ENCODE measurements at places on chromosomes 7 and 10.

DNA sequence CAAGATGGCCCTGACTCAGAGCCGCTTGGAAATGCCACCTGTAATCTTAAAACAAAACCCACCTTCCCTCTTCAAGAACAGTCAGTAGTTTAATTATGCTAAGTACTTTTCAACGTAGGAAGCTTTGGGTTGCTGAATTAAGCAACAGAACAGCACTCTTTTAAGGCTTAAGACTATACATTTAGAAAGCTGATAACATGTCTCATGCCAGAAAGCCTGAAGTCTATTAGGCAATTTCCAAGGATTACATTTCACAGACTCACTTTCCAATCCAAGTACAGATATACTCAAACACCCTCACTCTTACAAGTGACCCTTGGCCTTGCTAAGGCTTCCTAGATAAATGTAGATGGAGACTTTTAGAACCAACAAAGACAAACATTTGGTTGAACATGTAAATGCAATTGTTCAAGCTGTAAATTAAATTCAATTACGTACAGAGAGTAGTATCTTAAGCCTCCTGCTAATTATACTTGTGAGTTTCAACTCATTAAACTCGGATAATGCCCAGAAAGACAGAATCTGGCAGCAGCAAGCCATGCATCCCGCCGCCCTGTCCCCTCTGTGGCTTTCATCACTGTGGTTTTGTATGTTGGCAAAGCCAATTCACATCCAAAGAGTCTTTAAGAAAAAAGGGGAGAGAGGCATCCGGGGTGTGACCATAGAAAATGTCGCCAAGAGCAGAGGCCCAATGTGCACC is 283.1 kb upstream of the NRP1 start:
- DNase-seq: no peak
- H3K4me3 ChIP-seq: no peak overlapping the region
- H3K36me3 ChIP-seq: no peaks in the 10 kb centered on the region
- no peak overlapping the region for H3K27ac ChIP-seq
- H3K27me3 ChIP-seq: no peaks in the 10 kb centered on the region
- no peaks in the 10 kb centered on the region for H3K4me1 ChIP-seq

- peaks cover 13% of the 10 kb centered on the region for H3K27me3 ChIP-seq
- H3K36me3 ChIP-seq: no peaks in the 10 kb centered on the region
- H3K4me3 ChIP-seq: no peak overlapping the region
- DNase-seq: no peak
Measured at GRCh38 chr10:89679986-89680385, 21.4 kb upstream of the KIF20B start.

- peaks cover 2% of the 10 kb centered on the region for H3K27me3 ChIP-seq
- peaks cover 12% of the 10 kb centered on the region for H3K4me1 ChIP-seq
- H3K27ac ChIP-seq: no peak overlapping the region
- peaks cover 20% of the 10 kb centered on the region for H3K36me3 ChIP-seq
- H3K4me3 ChIP-seq: no peak overlapping the region
Measured at GRCh38 chr10:114291516-114291915, 52.5 kb downstream of the VWA2 start.

GRCh38 chr7:151246102-151246850 is 2.2 kb downstream of the SMARCD3 start:
- H3K36me3 ChIP-seq: no peaks in the 10 kb centered on the region
- DNase-seq: no peak
- no peak overlapping the region for H3K4me3 ChIP-seq
- H3K4me1 ChIP-seq: peaks cover 46% of the 10 kb centered on the region

DNA sequence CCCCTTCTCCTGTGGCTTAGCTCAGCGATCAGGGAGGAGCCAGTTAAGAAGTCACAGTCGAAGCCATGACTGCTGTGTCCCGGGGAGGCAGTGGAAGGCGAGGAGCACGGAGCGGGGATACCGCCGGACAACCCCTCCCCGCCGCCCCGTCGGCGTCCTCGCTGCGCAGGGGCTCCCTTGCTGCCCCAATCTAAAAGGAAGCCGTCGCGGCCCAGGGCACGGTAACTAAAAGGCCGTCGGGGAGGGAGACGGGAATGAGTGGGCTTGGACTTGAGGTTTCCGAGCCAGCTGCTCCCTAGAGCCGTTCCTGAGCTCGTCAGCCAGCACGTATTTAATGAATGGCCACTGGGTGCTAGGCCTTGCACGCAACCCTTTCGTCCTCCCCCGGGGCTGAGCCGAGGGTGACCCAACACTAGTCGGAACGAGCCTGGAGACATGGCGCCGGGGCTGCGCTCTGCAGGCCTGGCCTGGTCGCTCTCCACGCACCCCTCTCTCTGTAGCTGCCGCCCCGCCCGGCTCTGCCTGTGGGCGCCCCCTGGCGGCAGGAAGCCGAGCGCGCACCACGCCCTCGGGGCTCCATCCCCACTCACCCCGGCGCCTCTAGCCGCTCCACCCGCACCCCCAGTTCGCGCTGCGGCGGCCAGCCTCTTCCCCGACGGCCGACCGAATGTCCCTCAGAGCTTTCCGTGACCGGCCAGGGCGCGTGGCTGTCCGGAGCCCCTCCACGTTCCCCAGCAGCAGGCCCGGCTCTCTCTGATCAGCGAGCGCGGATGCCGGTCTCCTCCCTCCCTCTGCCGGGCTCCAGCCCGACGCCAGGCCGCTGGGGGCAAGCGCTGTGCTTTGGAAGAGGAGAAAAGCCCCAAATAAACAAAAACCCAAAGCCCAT is 29.3 kb upstream of the KCNK18 start:
- peaks cover 3% of the 10 kb centered on the region for H3K36me3 ChIP-seq
- peak; percentile 61 for DNase-seq
- H3K27me3 ChIP-seq: peaks cover 69% of the 10 kb centered on the region
- H3K27ac ChIP-seq: no peak overlapping the region
- H3K4me1 ChIP-seq: peaks cover 10% of the 10 kb centered on the region

GRCh38 chr10:13328613-13329012 is 19.5 kb downstream of the SEPHS1 start:
- no peak overlapping the region for H3K27ac ChIP-seq
- H3K36me3 ChIP-seq: peaks cover 73% of the 10 kb centered on the region
- no peak for DNase-seq
- H3K27me3 ChIP-seq: no peaks in the 10 kb centered on the region
- H3K4me1 ChIP-seq: no peaks in the 10 kb centered on the region
- no peak overlapping the region for H3K4me3 ChIP-seq

DNA sequence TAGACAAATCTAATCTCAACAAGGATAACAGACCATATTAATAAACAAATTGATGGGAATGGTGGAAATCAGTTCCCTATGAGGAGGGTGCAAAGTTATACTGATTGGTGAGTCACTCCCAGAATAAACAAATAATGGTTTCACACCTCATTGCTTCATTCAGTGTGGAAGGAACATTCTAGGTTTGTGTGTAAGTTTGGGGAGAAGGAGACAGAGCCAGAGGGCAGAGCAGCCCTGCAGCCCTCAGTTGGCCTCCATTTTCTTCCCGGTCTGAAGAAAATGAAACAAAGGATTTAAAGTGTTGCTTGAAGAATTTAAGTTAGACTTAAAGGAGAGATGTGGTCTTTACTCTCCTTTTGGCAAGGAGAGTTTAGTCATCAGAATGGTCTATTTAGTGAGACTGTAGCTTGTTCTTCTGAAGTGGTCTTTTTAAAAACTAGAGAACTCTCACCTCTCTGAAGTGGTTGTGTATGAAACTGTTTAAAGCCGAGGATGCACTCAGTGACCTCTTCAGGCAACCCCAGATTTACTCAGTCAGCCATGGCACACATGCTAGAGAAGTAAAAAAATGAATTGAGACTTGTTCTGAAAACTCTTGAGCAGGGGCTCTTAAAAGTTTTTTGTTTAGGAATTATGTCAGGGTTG is 27.2 kb downstream of the IKZF1 start:
- peaks cover 63% of the 10 kb centered on the region for H3K36me3 ChIP-seq
- no peaks in the 10 kb centered on the region for H3K27me3 ChIP-seq
- peak; percentile 73 for DNase-seq
- peaks cover 21% of the 10 kb centered on the region for H3K4me1 ChIP-seq
- no peak overlapping the region for H3K4me3 ChIP-seq

DNA sequence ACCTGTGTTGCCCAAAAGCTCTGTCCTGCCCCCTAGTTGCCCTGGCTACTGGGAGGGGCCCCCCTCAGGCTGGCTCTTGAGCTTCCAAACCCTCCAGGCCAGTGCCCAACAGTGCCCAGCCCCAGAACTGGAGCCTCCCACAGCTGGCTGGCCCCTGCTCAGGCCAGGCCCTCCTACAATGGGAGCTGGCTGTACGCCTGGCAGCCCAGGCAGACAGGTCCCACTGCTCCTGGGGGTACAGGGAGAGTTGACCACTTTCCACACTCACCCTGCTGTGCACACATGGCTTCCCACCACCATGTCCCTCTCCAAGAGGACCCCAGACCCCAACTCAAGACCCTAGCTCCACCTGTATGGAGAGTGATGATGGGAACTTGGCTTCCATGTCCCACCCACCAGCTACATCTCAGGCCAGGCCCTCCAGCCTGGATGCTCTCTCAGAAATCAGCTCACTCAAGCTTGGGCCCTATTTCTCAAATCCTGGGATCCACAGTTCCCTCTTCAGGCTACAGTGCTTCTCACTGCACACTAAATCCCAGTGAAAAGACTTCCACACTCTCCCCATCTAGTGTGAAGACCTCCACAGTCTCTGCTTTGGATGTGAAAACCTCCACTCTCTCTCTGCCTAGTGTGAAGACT is 92.6 kb downstream of the OAT start:
- no peak overlapping the region for H3K4me3 ChIP-seq
- no peaks in the 10 kb centered on the region for H3K36me3 ChIP-seq
- peaks cover 6% of the 10 kb centered on the region for H3K27me3 ChIP-seq
- no peaks in the 10 kb centered on the region for H3K4me1 ChIP-seq

DNA sequence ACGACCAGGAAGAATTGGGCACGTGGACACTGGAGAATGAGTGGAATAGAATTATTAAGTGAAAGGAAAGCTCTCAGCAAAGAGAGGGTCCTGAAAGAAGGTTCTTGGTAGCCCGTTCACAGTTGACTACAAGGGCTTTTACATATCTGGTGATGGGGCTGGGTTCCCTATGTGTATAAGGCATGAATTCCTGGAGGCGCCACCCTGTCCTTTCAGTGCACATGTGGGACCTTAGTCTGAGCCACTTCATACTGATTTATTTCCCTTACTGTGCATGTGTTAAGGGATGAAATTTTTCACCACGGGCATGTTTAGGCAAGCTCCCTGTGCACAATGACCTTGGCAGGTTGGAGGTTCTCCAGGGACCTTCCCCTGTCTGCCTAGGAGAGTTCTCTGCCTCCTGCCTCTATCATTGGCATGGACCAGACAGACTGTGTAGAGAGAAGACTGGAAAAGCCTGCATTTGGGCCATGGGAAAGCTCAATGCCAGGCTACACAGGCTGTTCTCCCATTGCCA is 145.9 kb upstream of the ITGB1 start:
- H3K4me1 ChIP-seq: peaks cover 14% of the 10 kb centered on the region
- H3K27ac ChIP-seq: no peak overlapping the region

DNA sequence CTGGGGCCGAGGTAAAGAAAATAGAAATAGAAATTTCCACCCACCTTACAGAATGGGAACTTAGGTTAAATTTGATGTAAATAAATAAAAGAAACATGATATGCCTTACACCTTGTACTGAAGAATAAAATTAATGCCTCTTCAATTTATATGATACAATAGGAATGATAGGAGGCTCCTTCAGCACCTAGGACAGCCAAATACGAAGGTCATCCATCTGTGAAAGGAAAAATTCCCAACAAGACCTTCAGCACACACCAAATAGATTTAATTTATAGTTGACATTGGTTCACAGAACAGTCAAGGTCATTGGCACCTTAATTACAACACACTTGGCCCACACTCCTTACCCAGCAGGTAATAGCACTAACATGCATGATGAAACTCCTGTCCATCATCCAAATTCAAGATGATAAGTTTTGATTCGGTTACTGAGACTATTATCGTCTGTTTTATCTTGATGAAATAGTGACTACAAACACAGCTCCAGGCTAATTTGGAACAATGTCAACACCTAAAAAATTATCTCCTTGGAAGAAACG is 250.9 kb downstream of the SNX13 start:
- no peaks in the 10 kb centered on the region for H3K27me3 ChIP-seq
- DNase-seq: no peak

GRCh38 chr10:89693176-89693575 is 8.2 kb upstream of the KIF20B start:
- no peak overlapping the region for H3K27ac ChIP-seq
- no peak for DNase-seq
- H3K36me3 ChIP-seq: no peaks in the 10 kb centered on the region
- H3K4me3 ChIP-seq: no peak overlapping the region
- no peaks in the 10 kb centered on the region for H3K27me3 ChIP-seq
- no peaks in the 10 kb centered on the region for H3K4me1 ChIP-seq

- no peak for DNase-seq
- peaks cover 9% of the 10 kb centered on the region for H3K27me3 ChIP-seq
- H3K4me1 ChIP-seq: peaks cover 24% of the 10 kb centered on the region
- no peak overlapping the region for H3K4me3 ChIP-seq
- peak overlapping the region; percentile 36 for H3K27ac ChIP-seq
- peaks cover 4% of the 10 kb centered on the region for H3K36me3 ChIP-seq
Measured at GRCh38 chr10:43355749-43356371, 15.6 kb upstream of the FXYD4 start.

DNA sequence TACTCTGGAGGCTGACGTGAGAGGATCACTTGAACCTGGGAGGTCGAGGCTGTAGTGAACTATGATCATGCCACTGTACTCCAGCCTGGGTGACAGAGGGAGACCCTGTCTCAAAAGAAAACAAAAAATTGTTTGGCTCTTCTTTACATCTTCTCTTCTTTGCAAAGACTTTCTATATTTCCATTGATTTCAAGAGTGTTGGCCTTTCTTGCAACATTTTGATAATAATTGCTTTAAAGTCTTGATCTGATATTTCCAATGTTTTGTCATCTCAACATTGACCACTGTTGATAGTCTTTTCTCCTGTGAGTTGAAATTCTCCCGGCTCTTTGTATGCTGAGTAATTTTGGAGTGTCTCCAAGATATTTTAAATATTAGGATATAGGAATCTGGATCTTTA is 17.8 kb upstream of the CLDN4 start:
- H3K27ac ChIP-seq: no peak overlapping the region
- H3K4me3 ChIP-seq: no peak overlapping the region
- no peaks in the 10 kb centered on the region for H3K4me1 ChIP-seq
- no peaks in the 10 kb centered on the region for H3K27me3 ChIP-seq
- no peaks in the 10 kb centered on the region for H3K36me3 ChIP-seq
- no peak for DNase-seq

GRCh38 chr7:112495810-112496462 is 15.1 kb downstream of the LSMEM1 start:
- H3K36me3 ChIP-seq: no peaks in the 10 kb centered on the region
- H3K4me1 ChIP-seq: no peaks in the 10 kb centered on the region
- no peak overlapping the region for H3K27ac ChIP-seq
- H3K4me3 ChIP-seq: no peak overlapping the region
- DNase-seq: peak; percentile 41
